ENCODE measurements at places on chromosomes 13 and 19.

DNA sequence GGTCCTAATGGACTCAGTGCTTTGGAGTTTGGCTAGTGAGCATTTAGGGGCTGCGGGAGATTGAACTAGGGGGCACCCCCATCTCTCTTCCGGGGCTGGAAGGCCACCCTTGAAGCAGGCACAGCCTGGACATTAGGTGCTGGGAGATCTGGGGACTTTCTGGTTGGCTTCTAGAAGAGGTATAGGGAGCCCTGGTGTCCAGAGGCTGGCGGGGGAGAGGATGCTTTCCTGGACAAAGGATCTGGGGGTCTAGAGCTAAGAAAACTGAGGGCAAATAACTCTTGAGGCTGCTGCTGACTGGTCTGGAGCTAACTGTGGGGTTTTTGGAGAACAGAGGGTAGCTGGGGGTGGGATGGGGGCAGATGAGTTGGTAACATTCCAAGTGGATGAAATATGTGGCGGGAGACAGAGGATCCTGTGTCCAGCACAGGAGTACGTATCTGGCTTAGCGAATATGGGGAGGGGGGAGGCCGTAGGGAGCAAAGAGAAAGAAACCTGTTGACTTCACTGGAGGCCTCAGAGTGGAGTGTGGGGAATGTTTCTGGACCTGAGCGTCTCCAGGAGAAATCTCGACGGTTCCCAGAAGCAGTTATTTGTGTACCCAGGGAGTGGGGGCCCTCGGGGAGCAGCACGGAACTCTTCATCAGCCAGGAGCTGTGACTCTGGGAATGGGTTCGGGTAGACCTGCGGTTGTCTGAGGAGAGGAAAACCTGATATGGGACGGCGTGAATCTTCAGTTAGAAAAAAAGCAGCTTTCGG is 1.4 kb downstream of the HNRNPUL1 start:
- peak overlapping the region; percentile 100 for H3K4me3 ChIP-seq
- H3K27ac ChIP-seq: peak overlapping the region; percentile 100
- H3K36me3 ChIP-seq: peaks cover 18% of the 10 kb centered on the region
- peaks cover 29% of the 10 kb centered on the region for H3K4me1 ChIP-seq
- H3K27me3 ChIP-seq: no peaks in the 10 kb centered on the region

GRCh38 chr13:44785401-44785800 is 203.9 kb downstream of the NUFIP1 start:
- no peak overlapping the region for H3K4me3 ChIP-seq
- no peak for DNase-seq
- no peaks in the 10 kb centered on the region for H3K27me3 ChIP-seq
- no peaks in the 10 kb centered on the region for H3K36me3 ChIP-seq
- H3K4me1 ChIP-seq: no peaks in the 10 kb centered on the region
- no peak overlapping the region for H3K27ac ChIP-seq

DNA sequence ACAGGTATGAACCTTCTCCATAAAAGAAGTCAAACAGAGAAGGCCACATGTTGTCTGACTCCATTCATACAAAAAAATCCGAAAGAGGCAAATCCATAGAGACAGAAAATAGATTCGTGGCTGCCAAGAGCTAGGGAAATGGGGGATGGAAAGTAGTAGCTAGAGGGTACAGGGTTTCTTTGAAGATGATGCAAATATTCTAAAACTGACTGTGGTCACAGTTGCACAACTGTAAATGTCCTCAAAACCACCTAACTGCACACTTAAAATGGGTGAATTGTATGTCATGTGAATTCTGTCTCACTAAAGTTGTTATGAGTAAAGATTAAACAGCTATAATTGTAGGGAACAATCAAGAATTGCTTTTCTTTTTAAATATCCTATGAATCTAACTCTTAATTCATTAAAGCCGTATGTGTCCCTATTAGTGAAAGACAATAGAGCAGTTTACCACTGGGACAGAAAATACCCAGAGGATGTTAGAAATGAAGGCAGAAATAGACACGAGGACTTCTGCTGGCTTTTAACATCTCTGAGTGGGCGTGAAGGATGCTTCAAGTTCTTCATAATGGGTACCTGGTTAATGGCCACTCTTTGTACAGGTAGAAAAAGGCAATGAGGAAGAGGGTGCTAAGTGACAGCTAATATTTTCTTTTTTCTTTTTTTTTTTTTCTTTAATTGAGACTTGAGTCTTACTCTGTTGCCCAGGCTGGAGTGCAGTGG is 21.2 kb downstream of the INSR start:
- no peak overlapping the region for H3K4me3 ChIP-seq
- H3K4me1 ChIP-seq: peaks cover 13% of the 10 kb centered on the region
- H3K27ac ChIP-seq: no peak overlapping the region
- H3K27me3 ChIP-seq: no peaks in the 10 kb centered on the region
- peaks cover 3% of the 10 kb centered on the region for H3K36me3 ChIP-seq

- H3K4me3 ChIP-seq: no peak overlapping the region
- DNase-seq: no peak
- H3K36me3 ChIP-seq: no peaks in the 10 kb centered on the region
- H3K4me1 ChIP-seq: no peaks in the 10 kb centered on the region
- no peaks in the 10 kb centered on the region for H3K27me3 ChIP-seq
These were observed 110.1 kb downstream of the GPC6 start for GRCh38 chr13:93336728-93337127.

GRCh38 chr19:48484931-48485612 is 15.9 kb downstream of the CYTH2 start:
- H3K27me3 ChIP-seq: peaks cover 12% of the 10 kb centered on the region
- no peak for DNase-seq
- peaks cover 12% of the 10 kb centered on the region for H3K4me1 ChIP-seq
- no peaks in the 10 kb centered on the region for H3K36me3 ChIP-seq

Measured in stimulated activated naive B cell treated with anti-CD40 and anti-IgM and Interleukin-4, amounts not matched to agents 10 μg/mL and 1 μg/mL and 100 μg/mL, for 72 hours (primary cell).